ENCODE measurements at places on chromosomes 3 and 15. TPM values are rescaled to one million over a fixed set of nuclear protein-coding genes. Genes with fewer than 3 reads are reported as not detected.
A peak's percentile ranks its signal among the peaks of the same experiment; 100 is the strongest.

DNA sequence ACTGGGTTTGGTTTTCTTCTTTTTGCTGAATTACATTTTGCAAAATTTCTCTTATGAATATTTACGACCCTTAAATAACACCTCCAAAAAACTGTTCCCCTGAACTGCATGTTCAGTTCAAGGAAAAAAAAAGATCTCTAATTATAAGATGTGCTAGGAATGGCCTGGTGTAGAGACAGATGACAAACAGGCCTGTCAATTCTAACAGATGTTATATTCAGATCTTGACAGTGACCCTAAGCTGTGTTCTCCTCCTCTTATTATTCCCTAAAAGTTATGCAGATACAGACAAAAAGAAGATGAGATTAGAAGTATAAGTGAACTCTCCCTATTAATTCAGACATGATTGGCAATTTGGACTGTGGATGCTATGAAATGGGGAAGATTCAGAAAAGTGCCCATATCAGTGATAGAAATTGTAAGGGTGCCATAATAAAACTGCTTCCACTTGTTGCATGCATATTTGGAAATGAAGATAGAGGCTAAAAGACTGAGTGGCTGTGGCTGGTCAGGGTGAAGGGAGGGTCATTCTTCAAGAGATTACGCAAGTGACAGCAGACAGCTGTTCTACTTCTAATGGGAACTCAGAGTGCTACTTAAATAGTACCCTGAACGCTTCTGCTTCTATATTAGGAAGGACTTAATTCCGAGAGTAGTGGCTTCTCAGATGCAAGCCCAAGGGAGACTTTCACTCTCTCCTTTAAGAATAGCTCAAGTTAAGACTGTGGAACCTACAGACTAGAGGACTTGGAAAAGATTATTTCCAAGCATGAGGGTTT is 75.5 kb downstream of the ADAMTS9 start:
- peak overlapping the region; percentile 63 for H3K27ac ChIP-seq
- H3K4me3 ChIP-seq, result no peak overlapping the region
- no peaks in the 10 kb centered on the region for H3K36me3 ChIP-seq
- DNase-seq, result peak; percentile 78
- H3K4me1 ChIP-seq, result peaks cover 7% of the 10 kb centered on the region

- no peaks in the 10 kb centered on the region for H3K27me3 ChIP-seq
- no peak overlapping the region for H3K27ac ChIP-seq
- no peak overlapping the region for H3K4me3 ChIP-seq
- H3K4me1 ChIP-seq, result no peaks in the 10 kb centered on the region
- DNase-seq, result no peak
Measured at GRCh38 chr3:135895734-135896121, 69.8 kb upstream of the PPP2R3A start.

DNA sequence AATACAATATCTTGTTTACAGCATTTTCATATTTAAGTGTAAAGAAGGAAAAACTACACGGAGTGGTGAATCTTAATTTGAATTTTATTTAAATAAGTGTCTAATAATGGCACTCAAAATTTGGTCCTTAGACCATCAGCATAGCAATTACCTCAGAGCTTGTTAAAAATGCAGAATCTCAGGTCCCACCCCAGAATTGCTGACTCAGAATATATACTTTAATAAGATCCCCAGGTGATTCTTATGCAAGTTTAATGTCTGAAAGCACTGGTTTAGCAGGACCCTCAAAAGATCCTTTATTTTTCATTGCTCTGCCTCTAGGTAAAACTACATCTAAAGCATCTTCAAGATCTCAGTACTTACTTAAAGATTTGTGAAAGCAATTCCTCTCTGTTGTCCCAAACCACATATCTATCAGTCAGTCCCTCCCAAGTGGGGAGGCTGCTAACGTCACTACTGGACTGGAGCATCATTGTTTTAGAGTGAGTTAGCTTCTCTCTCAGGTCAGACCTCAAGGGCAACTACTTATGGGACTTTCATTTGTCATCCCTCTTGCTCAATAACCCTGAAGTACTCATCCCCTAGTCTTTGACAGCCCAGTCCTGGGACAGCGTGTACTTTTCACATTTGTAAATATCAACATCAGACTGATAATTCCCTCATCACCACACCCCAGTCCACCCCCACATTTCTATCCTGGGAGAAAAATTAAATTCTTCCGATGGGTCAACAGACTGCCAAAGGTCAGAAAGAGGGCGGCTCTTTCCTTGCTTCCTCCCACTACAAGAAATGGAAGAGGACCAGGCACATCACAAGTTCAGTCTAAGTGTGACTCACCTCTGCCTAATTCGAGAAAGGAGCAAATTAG is 76.7 kb downstream of the CBLB start:
- no peak overlapping the region for H3K4me3 ChIP-seq
- no peaks in the 10 kb centered on the region for H3K27me3 ChIP-seq
- H3K27ac ChIP-seq, result peak overlapping the region; percentile 80

DNA sequence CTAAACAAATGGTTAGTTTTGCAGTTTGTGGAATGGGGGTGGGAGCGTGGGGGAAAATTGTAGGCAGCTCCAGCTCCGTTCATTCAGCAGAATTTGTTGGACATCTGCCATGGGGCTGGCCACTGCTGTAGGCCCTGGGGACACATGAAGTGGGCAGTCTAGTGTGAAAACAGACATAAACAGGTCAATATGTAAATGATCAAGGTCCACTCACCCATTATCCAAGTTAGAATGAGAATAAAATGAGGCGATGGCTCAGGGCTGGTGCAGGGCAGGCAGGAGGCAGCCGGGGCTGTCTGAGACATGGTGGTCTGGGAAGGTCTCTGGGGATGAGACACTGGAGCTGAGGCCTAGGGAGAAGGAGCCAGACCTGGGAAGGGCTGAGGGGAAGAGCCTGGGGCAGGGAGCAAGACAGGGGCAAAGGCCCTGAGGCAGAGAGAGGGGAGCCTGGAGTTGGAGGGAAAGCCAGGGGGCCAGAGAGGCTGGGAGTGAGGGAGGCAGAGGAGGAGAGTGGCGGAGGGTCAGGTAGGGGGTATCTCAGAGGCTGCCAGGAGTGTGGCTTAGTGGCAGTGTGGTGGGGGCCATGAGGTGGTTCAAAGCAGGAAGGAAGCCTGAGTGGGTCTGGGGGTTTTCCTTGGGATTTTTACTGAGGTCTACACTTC is 6.2 kb upstream of the SLC6A6 start:
- no peak overlapping the region for H3K4me3 ChIP-seq
- no peaks in the 10 kb centered on the region for H3K27me3 ChIP-seq
- no peak overlapping the region for H3K27ac ChIP-seq

DNA sequence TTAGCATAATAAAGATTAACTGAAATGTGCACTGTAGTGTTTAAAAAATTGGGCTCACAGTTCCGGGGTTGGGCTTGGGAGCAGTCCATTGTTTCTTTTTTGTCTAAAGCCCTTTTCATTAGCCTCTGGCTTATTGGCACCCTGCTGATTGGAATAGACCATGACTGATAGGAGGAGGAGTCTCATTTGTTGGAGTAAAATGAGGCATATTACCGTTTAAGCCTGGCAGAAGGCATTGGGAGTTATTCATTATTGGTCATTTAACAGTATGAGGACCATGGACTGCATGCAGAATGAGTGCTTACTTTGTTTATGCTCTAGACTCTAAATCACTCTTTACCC is 139.0 kb upstream of the CGNL1 start:
- H3K4me3 ChIP-seq, result no peak overlapping the region
- no peaks in the 10 kb centered on the region for H3K27me3 ChIP-seq
- DNase-seq, result no peak
- no peaks in the 10 kb centered on the region for H3K4me1 ChIP-seq

DNA sequence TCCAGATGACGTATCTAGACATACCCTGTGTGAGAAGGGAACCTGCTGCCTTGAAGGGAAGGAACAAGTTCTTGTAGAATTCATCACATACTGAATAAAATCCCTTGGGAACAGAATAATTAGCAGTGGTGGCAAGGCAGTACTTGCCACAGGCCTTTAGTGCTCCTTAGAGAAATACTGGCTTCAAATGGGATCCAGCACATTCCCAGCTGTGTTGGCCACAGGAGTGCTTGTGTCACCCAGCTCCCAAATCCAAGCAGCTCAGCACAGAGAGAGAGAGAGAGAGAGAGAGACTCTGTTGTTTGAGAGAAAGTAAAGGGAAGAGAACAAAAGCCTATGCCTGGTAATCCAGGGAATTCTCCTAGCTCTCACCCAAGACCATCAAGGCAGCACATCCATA is 969.0 kb upstream of the ALCAM start:
- H3K4me3 ChIP-seq, result no peak overlapping the region
- no peaks in the 10 kb centered on the region for H3K27me3 ChIP-seq
- no peak for DNase-seq
- H3K27ac ChIP-seq, result no peak overlapping the region

GRCh38 chr3:135927155-135927554 is 38.4 kb upstream of the PPP2R3A start:
- H3K27ac ChIP-seq, result no peak overlapping the region
- H3K27me3 ChIP-seq, result no peaks in the 10 kb centered on the region
- no peaks in the 10 kb centered on the region for H3K36me3 ChIP-seq
- DNase-seq, result no peak

DNA sequence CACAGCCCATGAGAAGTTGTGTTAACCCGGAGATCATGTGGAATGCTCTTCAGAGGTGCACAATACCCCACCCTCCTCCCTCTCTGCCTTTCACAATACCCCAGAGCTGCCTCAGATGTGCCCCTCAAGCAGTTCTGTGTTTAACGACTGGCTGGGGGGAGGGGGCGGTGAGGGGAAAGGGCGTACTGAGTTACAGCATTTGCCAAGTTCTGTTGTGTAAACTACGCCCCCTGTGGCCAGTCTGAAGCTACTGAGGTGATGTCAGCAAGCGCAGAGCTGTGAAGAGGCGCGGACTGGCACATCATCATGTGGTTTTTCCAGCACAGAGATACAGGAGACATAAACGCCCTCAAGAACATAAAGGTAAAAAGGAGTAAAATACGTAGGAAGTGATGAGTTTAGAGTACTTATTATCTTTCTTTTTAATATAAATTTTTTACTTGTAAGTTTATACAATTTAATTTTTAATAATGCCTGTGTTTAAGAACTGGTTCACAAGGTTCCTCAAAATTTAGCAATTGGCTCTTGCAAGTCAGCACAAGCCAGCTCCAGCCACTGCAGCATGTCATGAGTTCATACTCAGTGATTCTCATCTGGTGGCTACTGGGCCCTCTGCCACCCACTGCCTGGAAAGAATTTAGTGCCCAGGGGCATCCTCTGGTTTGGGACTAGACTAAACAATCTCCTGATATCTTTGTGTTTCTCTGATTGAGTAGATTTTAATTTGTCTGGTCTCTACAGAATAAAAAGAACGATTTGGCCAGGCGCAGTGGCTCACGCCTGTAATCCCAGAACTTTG is 1.7 kb downstream of the EPB42 start:
- H3K27me3 ChIP-seq, result no peaks in the 10 kb centered on the region
- no peak for DNase-seq
- no peak overlapping the region for H3K4me3 ChIP-seq
- no peak overlapping the region for H3K27ac ChIP-seq
- H3K4me1 ChIP-seq, result no peaks in the 10 kb centered on the region

GRCh38 chr15:73370151-73370550 is 1.4 kb upstream of the HCN4 start:
- no peak overlapping the region for H3K4me3 ChIP-seq
- no peak for DNase-seq
- peaks cover 9% of the 10 kb centered on the region for H3K27me3 ChIP-seq
- no peaks in the 10 kb centered on the region for H3K4me1 ChIP-seq
- H3K36me3 ChIP-seq, result no peaks in the 10 kb centered on the region

- H3K4me3 ChIP-seq, result no peak overlapping the region
- H3K27me3 ChIP-seq, result no peaks in the 10 kb centered on the region
- no peak for DNase-seq
- H3K36me3 ChIP-seq, result no peaks in the 10 kb centered on the region
- no peaks in the 10 kb centered on the region for H3K4me1 ChIP-seq
Measured at GRCh38 chr15:64344651-64345294, 11.2 kb downstream of the CSNK1G1 start.

The TCAIM gene
- total RNA-seq, result 26.0 TPM

The RASA2 gene
- total RNA-seq, result 35.4 TPM

The CACNA2D3 gene
- 2.4 TPM for total RNA-seq

The MYLK gene
- 1,252 TPM for total RNA-seq

The FGF12 gene
- total RNA-seq, result not detected

The FAM131A gene
- 33.8 TPM for total RNA-seq

All from uterus (tissue), 4 donors.